Kidney (tissue), 22 donors: ENCODE measurements at places on chromosomes 2 and 18. TPM values are rescaled to one million over a fixed set of nuclear protein-coding genes. Genes with fewer than 3 reads are reported as not detected.

The IL18RAP gene
- polyA plus RNA-seq = not detected

The DNAH7 gene
- polyA plus RNA-seq = 3.8 TPM

DNA sequence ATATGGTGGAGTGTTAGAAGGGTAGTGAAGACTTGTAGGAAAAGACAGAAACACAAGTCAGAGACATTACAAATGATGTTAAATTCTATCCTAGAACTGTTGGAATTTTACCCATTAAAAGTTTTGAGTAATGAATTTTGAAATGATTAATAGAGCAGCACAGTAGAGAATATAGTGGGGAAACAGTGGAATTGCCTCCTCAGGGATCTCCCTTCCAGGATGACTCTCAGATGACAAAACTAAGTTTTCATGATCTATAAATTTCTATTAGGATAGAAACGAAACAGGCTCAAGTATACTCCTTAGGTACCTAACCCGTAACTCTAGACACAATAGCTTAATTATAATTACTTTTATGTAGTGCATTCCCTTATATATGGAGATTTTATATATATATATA is 86.7 kb downstream of the DPP4 start:
- DNase-seq = no peak

GRCh38 chr2:240191001-240191400 is 50.5 kb upstream of the OTOS start:
- DNase-seq = no peak

GRCh38 chr18:11736656-11737055 is 47.6 kb downstream of the GNAL start:
- DNase-seq = no peak

GRCh38 chr18:41923446-41923845 is 31.6 kb upstream of the PIK3C3 start:
- DNase-seq = no peak
